Posterior vena cava (tissue), 2 donors: ENCODE measurements at places on chromosomes 3 and 15. TPM values are rescaled to one million over a fixed set of nuclear protein-coding genes. Genes with fewer than 3 reads are reported as not detected.

GRCh38 chr15:57220205-57220604 is 156.1 kb upstream of the CGNL1 start:
- DNase-seq = no peak

DNA sequence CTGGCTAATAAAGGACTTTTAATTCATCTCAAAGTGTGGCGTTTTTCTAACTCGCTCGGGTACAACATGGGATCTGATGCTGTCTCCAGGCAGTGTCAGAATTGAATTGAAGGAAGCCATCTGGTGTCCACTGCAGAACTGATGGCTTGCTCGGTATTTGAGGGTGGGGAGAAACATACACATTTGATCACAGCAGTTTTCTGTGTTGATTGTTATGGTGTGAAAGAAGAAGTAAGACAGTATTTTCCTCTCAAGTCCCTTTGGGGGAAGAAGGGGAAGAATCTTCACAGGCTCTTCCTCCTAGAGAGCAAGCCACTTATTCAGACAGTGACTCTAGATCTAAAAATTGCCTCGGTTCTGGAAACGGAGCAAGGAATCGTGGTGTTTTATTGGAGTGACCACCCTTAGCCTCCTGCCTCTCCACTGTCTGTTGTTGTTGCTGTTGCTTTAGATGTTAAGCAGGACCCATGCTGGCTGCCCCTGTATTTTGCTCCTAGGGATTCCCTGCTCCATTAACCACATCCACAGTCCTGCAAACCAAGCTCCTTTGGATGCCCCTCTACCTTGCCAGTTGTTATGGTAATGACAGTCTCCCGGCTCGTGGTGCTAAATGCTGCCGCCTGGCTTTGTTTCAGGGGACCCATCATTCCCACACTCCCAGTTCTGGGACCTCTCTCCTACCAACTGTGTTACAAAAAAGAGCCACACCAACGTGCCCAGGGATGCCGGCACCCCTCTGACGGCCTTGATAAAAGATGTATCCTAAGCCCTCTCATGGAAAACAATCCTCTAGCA is 15.3 kb upstream of the MCCC1 start:
- DNase-seq = no peak

GRCh38 chr15:67551207-67551743 is 8.8 kb downstream of the MAP2K5 start:
- no peak for DNase-seq

DNA sequence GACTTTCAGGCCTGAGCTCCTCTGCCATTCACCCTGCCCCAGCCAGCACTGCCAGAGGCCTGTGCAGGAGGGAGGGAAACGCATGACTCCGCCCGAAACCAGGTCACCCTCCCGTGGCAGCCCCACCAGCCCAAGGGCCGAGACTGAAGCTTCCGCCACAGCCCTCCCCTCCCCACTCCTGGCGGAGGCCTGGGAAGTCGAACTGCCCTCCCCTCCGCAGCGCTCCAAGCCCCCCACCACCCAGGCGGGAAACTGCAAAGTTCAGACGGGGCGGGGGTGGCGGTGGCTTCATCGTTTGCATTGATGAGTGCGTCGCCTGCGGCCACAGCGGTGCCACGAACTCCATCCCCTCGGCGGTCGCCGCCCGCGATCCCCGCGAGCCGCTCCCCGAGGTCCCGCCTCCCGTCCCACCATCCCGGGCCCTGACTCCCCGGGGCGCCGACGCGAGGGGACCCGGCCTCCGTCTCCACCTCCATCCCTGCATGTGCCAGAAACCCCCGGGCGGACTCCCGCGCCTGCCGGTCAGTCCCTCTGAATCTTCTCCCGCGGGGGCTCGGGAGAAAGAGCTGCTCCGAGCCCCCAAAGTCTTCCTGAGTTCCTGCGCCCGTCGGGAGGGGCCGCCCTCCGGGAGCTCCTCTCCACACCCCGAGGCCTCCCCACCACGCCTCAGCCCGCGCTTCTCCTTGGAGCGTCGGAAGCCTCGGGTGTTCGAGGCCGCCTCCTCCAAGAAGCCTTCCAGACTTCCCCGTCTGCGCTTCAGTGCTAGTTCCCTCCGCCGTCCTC is 698 bp downstream of the MELTF start:
- no peak for DNase-seq

- DNase-seq = no peak
Measured at GRCh38 chr3:136664771-136665170, 87.4 kb downstream of the STAG1 start.

- no peak for DNase-seq
Measured at GRCh38 chr3:181976526-181976925, 264.8 kb downstream of the SOX2 start.

- no peak for DNase-seq
Measured at GRCh38 chr3:7877312-7877711, 624.3 kb upstream of the LMCD1 start.

DNA sequence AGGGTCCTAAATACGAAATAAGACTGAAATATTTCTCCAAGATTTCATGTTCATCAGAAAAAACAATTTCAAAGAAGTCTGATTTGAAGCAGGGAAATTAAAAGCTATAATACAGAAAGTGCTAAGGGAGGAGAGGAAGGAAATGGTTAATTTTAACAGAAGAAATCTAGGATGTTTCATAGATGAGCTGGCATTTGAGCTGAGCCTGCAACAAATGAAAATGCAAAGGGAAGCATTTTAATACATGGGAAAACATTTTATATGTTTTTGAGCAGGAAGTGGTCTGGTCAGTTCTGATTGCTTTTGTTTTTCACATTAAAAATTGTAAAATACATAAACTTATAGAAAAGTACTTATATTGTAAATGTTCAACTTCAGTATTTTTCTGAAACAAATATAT is 17.2 kb upstream of the RAP2B start:
- no peak for DNase-seq

DNA sequence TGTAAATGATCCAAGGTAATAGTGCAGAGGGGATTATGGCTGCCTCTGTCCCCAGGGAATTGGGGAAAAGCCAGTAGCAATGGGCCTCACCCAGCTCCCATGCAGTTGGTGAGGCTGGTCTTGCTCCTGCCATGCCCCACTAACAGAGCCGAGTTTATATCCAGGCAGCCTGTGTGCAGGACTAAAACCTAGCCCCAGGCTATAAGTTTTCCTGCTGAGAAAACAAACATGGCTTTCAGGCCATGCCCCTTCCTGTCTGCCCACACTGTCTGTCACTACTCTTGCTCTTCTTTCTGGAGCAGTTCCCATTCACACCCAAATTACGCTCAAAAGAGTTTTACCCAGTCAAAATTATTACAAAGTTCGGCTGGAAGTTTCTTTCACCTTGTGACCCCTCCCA is 73.5 kb upstream of the SPATA16 start:
- DNase-seq = no peak

- DNase-seq = no peak
Measured at GRCh38 chr15:51971032-51971374, 575 bp downstream of the LEO1 start.

GRCh38 chr3:129829640-129830039 is 63.9 kb downstream of the TMCC1 start:
- DNase-seq = no peak

GRCh38 chr3:8843347-8843746 is 73.9 kb upstream of the OXTR start:
- DNase-seq = no peak

GRCh38 chr3:129934234-129935123 is 40.0 kb upstream of the TRH start:
- DNase-seq = no peak

DNA sequence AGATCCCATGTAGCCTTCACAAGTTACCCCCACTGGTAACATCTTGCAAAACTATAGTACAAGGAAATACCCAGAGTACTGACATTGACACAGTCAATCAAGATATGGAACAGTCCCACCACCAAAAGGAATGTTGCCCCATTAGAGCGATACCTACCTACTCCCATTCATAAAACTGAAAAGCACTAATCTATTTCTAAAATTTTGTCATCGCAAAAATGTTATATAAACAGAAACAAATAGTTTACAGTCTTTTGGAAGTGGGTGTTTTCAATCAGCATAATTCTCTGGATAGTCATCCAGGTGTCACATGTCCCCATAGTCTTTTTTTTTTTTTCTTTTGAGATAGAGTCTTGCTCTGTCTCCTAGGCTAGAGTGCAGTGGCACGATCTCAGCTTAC is 156.9 kb upstream of the AGTR1 start:
- DNase-seq = no peak

DNA sequence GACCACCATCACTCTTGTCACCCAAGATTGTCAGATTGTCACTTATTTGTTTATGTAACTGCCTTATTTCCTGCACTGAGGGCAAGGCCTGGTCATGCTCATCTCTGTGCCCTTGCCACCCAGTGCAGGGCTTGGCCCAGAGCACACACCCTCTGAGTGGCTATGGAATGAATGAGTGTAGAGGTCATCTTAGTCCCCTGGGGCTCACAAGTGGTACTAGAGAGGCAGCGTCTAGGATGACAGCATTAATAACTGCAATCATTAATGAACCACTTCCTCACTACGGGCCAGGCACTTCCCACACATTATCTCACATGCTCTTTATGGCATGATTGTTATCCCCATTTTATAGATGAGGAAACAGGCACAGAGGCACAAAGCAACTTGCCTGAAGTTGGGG is 117.0 kb downstream of the SMAD6 start:
- DNase-seq = no peak

- no peak for DNase-seq
Measured at GRCh38 chr3:122488262-122488973, 26.3 kb downstream of the KPNA1 start.

- no peak for DNase-seq
Measured at GRCh38 chr3:111763001-111763471, 96.0 kb upstream of the PHLDB2 start.

GRCh38 chr3:131883711-131884407 is 151.0 kb downstream of the CPNE4 start:
- no peak for DNase-seq

DNA sequence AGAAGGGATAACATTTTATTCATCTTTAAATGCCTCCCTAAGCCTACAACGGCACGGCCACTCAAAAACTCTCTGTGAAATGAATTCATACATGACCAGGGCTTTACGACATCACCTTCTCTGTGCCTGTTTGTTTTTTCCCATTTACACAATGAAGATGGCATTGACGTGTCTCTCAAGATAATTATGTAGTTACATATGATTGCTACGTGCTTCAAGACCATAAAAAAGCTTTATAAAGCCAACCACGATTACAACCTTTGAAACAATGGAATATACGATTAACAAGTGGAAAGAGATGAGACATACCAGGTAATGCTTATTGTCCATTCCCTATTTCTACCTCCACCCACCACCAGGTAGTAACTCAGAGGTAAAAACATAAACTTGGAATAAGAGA is 168.4 kb downstream of the P3H2 start:
- DNase-seq = no peak

DNA sequence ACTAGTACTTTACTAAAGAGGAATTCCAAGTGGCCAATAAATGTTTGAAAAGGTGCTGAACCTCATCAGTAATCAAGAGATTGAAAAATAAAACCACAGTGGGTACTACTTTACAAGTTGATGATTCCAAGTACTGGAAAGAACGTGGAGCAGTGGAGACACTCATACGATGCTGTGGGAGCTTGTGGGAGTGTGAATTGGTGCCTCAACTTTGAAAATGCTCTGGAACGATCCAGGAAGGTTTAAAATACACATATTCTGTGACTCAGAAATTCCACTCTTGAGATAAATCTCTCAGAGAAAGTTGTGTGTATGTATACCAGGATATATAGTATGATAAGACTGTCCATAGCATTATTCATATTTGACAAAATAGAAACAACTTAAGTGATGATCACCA is 9.3 kb downstream of the LRCH3 start:
- DNase-seq = no peak

- no peak for DNase-seq
Measured at GRCh38 chr15:59691194-59691805, 2.2 kb upstream of the BNIP2 start.

- DNase-seq = no peak
Measured at GRCh38 chr3:186471771-186472170, 72.4 kb downstream of the CRYGS start.

GRCh38 chr3:177646749-177647148 is 449.5 kb upstream of the TBL1XR1 start:
- DNase-seq = no peak

GRCh38 chr3:104908761-104909160 is 457.9 kb upstream of the ALCAM start:
- no peak for DNase-seq

- DNase-seq = no peak
Measured at GRCh38 chr15:62818691-62819090, 223.9 kb upstream of the TPM1 start.

- no peak for DNase-seq
Measured at GRCh38 chr15:52682200-52682599, 3.0 kb upstream of the ATOSA start.

- no peak for DNase-seq
Measured at GRCh38 chr3:142888481-142889211, at the start of gene PCOLCE2. TSS of gene PCOLCE2 (minus strand) at chr3:142889083. CDS start at chr3:142888896, 187 bp downstream.

DNA sequence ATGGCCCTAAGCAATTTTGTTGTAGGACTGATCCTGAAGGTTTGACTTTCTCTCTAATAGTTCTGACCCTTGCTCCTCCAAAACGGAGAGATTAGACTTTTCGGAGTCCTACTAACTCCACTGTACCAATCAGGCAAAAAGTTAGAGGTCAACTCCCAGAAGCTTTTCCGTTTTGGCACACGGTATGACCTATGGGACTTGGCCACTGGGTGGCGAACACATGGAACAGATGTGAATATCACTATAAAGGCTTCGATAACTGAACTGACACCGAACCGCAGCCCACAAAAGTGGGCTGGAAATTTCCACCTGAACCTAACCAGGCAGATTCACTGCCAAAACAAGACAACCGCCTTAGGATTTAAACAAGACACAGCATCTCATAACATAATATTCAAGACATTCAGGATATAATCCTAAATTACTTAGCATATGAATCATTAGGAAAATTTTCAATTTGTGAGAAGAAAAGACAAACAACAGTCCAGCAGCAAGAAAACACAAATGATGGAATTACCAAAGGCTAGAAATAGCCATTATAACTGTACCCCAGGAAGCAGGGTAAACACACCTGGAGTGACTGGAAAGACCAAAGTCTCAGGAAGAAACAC is 12.2 kb upstream of the TM2D3 start:
- no peak for DNase-seq

RTP2 gene
- not detected for total RNA-seq

FANCD2 gene
- 3.4 TPM for total RNA-seq

CLRN1 gene
- total RNA-seq = not detected

PCOLCE2 gene
- 39.7 TPM for total RNA-seq

CCR8 gene
- total RNA-seq = not detected

KBTBD13 gene
- 0.37 TPM for total RNA-seq

SOX14 gene
- not detected for total RNA-seq

CPNE9 gene
- total RNA-seq = not detected

HCN4 gene
- not detected for total RNA-seq

BAHD1 gene
- 13.8 TPM for total RNA-seq

RTP1 gene
- not detected for total RNA-seq
